Left ventricle myocardium superior (tissue), 1 donor: ENCODE measurements at places on chromosomes 3 and 15. TPM values are rescaled to one million over a fixed set of nuclear protein-coding genes. Genes with fewer than 3 reads are reported as not detected.

The PLA2G4E gene
- not detected for total RNA-seq

GRCh38 chr3:143070977-143071551, 48.5 kb upstream of the CHST2 start:
- DNase-seq: no peak

GRCh38 chr15:72835294-72835890, 51.8 kb upstream of the ADPGK start:
- DNase-seq: no peak

- no peak for DNase-seq
Measured at GRCh38 chr3:119173325-119173724, at the start of gene UPK1B. Gene UPK1B, plus strand, starts transcription at chr3:119173598. Its CDS starts 13,144 bp downstream, at chr3:119186742.

GRCh38 chr3:134249296-134249841, 1.3 kb downstream of the RYK start:
- no peak for DNase-seq

GRCh38 chr3:118533676-118534075, 501.0 kb downstream of the IGSF11 start:
- no peak for DNase-seq

DNA sequence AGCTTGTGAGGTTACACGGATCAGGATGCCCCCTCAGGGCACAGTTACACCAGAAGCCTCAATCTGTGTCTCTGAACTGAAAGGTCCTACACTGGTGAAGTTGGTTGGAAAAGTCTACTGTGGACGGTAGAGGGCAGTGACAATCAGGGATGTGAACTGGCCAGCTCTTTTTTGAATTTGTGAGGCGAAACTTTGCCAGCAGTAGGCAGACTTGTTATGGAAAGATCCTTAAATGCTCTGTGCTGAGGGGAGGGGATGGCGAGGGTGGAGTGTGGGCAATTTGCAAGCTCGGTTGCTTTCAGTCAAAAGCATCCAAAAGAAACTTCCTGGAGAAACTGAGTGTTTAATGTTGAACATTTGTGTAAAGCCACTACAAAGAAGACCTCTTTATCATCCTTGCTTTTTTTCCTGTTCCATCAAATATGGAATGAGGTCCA, 127.4 kb upstream of the ABHD17C start:
- DNase-seq: no peak

- no peak for DNase-seq
Measured at GRCh38 chr15:42903388-42904324, 16.9 kb downstream of the TTBK2 start.

The LTF gene
- 3.7 TPM for total RNA-seq

GRCh38 chr3:77146004-77146403, 106.1 kb downstream of the ROBO2 start:
- no peak for DNase-seq

The SH2D7 gene
- not detected for total RNA-seq

DNA sequence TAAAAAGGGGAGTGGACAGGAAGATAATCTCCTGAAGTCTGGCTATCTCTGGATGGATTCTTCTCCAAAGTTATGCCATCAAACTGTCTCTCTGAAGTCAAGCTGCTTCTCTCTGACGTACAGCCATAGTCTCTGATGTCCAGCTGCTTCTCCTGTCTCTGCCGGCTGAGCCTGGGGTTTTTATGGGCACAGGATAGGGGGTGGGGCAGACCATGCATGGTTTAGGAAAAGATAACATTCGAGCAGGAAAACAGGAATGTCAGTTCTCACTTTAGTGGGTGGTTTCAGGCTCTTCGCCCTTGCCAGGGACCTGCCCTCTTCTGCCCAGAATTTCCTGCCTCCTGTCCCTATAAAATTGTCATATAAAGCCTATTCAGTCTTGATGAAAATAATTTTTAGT, 110.9 kb upstream of the ROBO1 start:
- DNase-seq: no peak

DNA sequence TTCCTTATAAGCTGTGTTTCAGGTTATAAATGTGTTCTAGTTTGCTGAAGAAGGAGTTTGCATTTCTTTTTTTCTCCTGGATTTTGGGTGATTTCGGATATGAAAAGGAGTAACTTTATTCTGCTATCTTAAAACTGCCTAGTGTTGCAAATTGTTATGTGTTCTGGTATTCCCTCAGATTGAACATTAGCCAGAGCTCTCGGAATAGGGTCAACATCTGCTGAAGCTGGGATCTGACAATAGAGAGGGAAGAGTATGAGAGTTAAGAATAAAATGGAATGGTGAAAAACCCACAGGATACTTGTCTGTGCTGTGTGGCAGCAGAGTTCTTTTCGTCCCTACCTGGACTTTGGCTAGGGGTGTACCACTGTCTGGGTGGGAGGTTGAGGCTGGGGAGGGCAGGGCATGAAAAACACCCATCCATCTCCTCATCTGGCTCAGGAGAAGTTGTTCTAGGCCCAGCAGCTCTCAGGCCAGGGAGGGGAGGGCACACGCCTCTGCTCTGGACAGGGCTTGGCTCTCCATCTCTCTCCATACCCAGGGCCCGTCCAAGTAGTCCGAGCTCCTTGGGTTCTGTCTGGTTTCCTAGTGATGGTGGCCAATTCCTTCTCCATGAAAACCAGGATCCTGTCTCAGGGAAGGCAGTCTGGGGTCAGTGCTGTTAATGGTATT, 13.2 kb downstream of the SPSB4 start:
- DNase-seq: no peak

The SLC27A2 gene
- not detected for total RNA-seq

- no peak for DNase-seq
Measured at GRCh38 chr3:188439080-188439479, 285.1 kb downstream of the LPP start.

- DNase-seq: no peak
Measured at GRCh38 chr3:55724821-55725220, 237.7 kb upstream of the WNT5A start.

The EPHB1 gene
- total RNA-seq: 1.8 TPM

The TFRC gene
- total RNA-seq: 61.2 TPM

DNA sequence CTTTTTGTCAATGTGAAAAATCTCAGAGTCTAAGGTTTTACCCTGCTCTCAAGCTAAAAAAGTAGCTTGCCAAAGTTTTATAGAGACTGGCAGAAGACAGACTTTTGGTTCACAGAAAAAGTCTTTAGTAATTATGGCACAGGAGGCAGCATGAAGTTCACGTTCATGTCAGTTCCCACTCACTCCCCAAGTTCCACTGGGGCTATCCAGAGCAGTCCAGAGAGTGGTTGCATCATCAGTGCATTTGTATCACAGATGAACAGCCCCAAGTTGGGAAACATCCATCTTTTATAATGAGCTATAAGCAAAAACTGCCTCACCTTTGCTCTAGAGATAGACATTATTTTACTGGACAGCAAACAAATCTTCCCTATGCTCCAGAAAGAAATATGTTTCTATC, 454.1 kb upstream of the AGTR1 start:
- DNase-seq: no peak

The ECT2 gene
- 4.8 TPM for total RNA-seq

The ZSCAN29 gene
- 11.6 TPM for total RNA-seq

The WDR76 gene
- total RNA-seq: 1.5 TPM

The SCAANT1 gene
- not detected for total RNA-seq

DNA sequence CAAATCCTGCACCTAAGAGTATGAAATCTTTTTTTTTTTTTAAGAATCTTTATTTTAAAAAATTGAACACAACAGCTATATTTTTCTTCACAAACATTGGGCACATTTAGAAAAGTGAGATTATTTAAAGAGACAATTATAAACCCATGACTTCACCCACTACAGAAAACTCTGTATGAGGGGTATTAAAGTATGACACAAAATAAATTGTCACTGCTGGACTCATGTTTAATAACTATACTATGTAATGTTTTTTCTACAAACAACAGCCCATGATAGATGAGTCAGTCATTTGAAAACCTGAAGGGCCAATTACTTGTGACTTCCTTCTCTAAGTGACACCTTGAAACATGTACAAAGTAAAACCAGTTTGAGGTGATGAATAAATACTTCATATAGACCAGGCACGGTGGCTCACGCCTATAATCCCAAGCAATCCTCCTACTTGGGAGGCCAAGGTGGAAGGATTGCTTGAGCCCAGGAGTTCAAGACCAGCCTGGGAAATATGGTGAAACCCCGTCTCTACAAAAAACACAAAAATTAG, 36.0 kb downstream of the AQR start:
- DNase-seq: no peak

- DNase-seq: no peak
Measured at GRCh38 chr3:129469026-129469425, 29.0 kb downstream of the IFT122 start.

- no peak for DNase-seq
Measured at GRCh38 chr3:157351981-157352380, 84.7 kb upstream of the PTX3 start.

DNA sequence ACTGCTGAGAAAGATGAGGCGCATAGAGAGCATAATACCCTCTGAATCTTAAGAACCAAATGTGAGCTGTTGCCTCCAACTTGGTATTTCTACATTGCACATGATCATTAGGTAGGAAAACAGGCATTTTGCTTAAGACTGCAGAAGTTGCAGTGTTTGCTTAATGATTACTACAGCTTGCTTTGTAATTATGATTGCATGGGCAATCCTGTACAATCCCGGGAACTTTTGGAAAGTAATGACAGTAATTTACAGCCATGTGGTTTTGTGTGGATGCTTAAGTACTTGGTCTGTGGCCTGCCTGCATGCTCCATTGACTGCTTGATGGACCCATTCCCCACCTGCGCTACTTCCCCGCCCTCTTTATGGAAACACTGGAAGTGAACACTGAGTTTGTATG, 301.1 kb downstream of the DIPK2A start:
- DNase-seq: no peak

The MAGI1 gene
- 37.5 TPM for total RNA-seq

- DNase-seq: peak; percentile 95
Measured at GRCh38 chr3:171809861-171810628, at the start of gene PLD1. Gene PLD1, minus strand, starts transcription at chr3:171810483. Its CDS starts 72,432 bp downstream, at chr3:171738051.

The NR1I2 gene
- 0.12 TPM for total RNA-seq

The MORC1 gene
- not detected for total RNA-seq
